Activated naive CD8-positive, alpha-beta T cell treated with anti-CD3 and anti-CD28 coated beads, Interleukin-2, amount 10 ng/mL, durations not matched to agents 7 days and 5 days (primary cell): ENCODE measurements at places on chromosomes 16 and 17.

DNA sequence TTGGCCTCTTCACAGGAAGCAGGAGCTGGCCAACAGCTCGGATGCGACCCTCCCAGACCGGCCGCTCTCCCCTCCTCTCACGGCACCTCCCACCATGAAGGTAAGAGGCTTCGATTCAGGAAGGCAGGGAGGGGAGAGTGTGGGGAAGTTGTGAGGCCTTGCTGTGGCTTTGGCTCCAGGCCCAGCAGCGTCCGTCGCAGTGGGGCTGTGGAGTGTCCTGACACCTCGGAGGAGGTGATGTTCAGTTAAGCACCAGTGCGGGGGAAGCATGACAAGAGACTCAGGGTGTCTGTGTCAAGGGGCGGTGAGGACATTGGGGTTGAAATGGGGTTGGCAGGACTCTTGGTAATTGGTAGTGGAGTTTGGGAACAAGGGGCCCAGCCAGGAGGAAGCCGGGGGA is 109.0 kb downstream of the RAP1GAP2 start:
- DNase-seq = no peak

- no peak for DNase-seq
Observed at GRCh38 chr17:28053725-28054124, 11.2 kb downstream of the NLK start.

DNA sequence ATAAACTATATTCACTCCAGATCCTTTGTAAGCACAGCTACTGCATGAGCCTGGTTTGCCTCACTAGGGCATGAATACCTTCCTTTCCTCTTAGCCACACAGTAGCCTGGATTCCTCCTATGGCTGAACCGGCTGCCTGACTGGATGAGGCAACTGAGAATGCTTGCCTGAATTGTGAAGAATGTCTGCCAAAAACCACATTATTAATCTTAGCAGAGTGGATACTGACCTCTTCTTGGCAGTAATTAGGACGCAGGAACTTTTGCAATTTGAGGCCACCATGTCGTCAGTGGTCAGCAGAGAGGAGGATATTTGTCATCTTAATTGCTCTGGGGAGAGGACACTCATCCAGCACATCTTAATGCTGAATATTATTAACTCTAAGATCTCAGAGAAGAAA is 651.8 kb upstream of the GOT2 start:
- no peak for DNase-seq

DNA sequence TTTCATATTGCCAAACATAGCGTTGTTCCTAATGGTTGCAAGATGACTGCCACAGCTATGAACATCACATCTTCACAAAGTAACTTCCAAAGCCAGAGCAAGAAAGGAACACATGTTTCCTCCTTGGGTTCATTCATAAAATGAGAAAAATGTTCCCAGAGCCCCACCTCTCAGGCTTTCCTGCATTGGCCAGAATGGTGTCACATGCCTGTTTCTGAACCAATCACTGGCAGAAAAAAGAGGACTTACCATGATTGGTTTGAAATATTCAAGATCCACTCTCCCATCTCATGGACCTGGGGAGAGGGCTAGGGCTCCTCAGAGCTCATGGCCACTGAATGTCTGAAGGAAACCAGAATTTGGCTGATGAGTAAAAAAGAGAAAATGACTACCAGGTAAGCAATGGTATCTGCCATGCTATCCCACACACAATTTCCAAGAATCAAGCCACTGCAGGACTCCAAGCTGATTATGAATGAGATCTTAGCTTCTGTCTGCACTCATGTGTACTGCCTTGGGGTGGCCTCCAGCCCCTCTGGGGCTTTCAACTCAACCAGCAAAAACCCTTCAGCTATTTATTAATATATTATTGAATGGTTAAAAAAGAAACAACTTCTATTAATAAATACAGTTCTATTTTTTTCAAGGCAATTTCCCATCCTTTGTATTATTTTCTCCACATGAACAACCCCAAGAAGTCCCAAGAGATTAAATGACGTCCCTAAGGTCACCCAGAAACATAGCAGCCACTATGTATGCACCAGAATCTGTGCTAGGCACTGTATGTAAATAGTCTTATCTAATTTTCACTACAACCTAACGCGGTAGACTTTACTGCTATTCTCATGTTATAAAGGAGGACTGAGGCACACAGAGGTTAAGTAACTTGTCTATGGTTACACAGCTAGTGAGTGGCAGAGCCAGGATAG is 61.4 kb upstream of the TMC5 start:
- DNase-seq = no peak

DNA sequence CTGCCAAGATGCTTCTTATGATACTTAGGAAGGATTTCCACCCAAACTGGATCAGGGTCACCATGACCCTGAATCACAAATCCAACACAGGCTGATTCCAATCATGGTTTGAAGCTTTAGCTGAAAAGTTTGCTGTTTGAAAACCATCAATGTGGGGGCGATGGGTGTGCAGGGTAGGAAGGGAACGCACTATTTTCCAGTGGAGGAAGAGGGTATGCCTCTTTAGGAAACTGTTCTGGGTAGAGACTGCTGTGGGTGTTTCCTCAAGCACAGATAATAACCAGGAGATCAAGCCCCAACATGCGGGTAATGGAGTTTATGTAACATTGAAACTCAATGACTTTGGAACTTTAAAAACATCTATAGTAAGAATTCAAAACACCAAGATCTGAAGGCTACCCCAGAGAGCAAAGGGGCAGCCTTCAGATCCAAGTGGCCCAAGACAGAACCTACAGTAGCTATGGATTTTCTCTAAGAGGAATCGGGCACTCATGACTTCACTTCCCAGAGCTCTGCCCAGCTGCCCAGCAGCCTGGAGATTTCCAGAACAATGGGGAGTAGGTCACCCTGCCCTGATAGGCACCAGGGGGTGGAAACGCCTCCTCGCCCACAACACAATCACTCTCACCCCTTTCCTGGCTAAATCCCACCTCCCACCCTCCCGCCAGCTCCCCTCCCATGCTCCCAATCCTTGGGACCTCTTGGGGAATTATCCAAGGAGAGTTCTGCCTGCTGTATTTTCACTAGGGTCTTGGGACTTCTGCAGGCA is 22.8 kb downstream of the TRIM25 start:
- no peak for DNase-seq

DNA sequence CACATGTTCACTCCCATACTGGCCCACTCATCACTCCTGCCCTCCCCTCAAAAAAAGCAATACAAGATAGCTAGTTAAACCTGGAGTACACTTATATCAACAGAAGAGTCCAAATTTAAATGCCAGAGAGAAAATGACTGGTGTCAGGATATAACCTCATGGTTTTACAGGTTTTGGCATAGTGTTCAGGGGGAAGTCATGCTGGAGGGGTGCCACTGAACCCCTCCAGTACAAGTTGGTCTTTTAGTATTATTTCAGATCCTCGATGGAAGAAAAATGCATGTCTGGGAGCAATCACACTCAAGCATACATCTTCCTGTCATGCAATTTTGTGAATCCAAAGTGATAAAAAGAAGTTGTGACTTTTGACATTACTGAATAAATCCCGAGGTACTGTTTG is 10.5 kb downstream of the NACA2 start:
- no peak for DNase-seq

GRCh38 chr17:9368631-9369030 is 207.0 kb downstream of the STX8 start:
- DNase-seq = no peak

DNA sequence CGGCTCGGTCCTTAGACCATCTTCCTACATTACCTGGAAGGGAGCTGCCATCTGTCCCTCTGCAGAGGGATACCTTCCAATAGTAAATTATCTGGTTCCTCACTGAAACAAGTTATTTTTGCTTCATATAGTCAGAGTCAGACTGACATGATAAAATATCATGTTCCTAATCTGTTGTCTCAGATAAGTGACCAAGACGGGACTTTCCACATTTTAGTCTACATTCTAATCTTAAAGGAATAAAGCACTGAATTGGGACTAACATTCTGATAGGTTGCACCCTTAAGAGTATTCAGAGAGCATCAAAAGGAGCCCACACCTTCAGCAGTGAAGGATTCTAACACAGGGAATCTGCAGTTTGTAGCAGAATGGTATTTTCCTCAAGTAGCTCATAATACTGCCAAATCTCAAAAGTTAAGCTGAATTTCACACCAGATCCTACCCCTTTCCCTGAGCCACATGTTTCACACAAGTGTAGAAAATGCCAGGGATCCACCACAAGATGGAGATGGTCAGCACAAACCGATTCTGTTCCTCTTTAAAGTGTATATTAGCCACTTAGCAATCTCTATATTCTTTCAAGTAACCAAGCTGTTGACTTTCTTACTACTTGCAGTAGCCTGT is 13.4 kb downstream of the GINS2 start:
- DNase-seq = no peak

DNA sequence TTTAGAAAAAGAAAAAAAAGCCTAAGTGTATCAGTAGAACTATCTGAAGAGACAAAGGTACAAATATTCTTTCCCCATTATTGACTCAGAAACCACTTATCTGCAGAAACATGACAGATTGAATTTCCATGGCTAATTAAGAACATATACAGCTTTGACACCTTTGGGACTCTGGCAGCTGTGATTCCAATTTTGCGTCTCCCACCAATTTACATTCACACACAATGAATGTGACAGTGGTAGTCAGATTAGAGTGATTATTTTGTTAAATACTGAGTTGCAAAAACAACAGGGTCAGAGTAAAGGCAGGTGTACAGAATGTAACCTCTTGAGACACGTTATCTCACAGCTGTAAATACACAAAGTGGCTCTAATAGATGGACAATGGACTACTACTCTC is 5.3 kb upstream of the PPM1D start:
- DNase-seq = no peak

GRCh38 chr17:5097101-5097834 is 14.4 kb downstream of the ZNF232 start:
- DNase-seq = peak; percentile 45
